GOT3 (cell line): ENCODE measurements at places on chromosomes 13 and 19.
A peak's percentile ranks its signal among the peaks of the same experiment; 100 is the strongest.

GRCh38 chr19:17604372-17605025 is 49.0 kb downstream of the COLGALT1 start:
- DNase-seq = no peak

- DNase-seq = no peak
These were observed 574 bp downstream of the CYP2S1 start for GRCh38 chr19:41193430-41194156.

DNA sequence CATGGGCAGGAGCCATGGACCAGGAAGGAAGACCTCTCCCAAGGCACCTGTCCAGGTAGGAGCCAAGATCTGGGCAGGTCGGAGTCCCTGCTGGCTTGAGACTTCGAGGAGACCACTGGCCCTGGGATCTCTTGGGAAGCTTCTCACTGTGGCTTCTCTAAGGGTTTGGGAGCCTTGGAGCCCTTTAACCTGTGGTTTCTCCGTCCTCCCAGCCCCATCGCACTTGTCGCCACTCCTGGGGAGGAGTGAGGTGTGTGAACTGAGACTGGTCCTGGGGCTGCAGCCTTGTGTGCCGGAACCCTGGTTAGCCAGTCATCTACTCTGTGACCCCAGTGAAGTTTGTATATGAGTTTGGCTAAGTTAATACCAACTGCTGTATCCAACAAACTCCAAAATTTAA is 8.2 kb downstream of the ZNF805 start:
- no peak for DNase-seq

- DNase-seq = no peak
These were observed 1060.5 kb downstream of the DIAPH3 start for GRCh38 chr13:59103004-59103768.

- DNase-seq = no peak
These were observed 87.1 kb downstream of the TEX29 start for GRCh38 chr13:111407381-111408131.

DNA sequence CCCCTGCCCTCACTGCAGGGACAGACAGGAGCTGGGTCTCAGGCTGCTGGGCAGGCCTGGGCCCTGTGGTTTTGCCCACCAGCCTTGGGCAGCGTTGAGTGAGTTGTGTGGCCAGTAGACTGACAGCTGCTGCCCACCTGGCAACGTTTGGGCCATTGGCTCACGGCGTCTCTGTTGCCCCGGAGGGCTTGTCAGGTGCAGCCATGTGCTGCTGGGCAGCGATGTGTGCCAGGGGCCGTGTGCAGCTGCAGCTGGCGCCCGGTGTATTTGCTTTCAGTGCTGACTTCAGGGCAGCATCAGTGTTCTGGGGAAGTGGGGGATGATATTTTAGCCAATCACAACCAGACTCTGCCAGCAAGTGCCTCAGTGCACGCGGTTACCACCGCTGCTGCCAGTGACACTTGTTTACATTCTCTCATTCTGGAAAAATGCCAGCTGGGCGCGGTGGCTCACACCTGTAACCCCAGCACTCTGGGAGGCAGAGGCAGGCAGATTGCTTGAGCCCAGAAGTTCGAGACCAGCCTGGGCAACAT is 10.6 kb downstream of the FZR1 start:
- no peak for DNase-seq

DNA sequence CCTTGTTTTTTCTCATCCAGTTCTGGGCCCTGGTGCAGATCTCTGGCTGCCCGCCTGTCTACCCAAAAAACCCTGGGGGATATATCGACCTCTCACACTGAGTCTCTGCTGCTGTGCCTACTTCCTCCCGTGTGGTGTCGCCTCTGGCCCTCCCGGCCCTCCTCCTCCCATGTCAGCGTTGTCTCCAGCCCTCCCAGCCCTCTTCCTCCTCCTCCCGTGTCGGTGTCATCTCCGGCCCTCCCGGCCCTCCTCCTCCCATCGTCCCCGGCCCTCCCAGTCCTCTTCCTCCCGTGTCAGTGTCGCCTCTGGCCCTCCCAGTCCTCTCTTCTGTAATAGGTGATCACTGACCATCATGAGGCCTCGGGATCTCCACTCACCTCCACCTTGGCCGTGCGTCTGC is 81.8 kb downstream of the GPR12 start:
- no peak for DNase-seq

GRCh38 chr13:92221916-92222315 is 823.5 kb downstream of the GPC5 start:
- DNase-seq = no peak

- no peak for DNase-seq
These were observed 164.5 kb downstream of the URI1 start for GRCh38 chr19:30106417-30107095.

- DNase-seq = no peak
These were observed 175.3 kb downstream of the ZIC5 start for GRCh38 chr13:99796175-99796819.

DNA sequence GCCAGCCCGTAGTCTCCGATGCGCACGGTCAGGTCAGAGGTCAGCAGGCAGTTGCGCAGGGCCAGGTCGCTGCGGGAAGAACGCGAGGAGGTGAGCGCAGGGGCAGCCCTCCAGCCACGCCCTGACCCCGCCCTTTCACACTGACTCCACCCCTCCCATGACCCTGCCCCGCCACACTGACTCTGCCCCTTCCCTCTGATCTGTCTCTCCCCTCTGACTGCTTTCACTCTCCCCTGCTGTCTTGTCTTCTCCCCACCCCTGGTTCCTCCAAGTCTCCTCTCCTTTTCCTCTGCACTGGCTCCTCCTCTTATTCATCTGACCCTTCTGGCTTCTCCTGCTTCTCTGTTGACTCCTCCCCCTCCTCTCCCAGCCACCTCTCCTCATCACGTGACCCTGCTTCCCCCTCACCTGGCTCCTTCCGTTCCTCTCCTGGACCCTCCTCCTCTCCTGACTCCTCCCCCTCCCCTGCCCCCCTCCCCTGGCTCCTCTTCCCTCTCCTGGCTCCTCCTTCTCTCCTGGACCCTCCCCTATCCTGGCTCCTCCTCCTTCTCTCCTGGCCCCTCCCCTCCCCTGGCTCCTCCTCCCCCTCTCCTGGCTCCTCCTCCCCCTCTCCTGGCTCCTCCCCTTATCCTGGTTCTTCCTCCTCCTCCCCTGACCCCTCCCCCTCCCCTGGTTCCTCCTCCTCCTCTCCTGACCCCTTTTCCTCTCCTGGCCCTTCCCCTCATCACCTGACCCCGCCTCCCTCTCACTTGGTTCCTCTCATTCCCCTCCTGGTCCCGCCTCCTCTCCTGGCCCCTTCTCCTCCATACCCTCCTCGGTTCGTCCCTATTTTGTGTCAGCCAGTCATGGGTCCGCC is 9.9 kb downstream of the LMTK3 start:
- DNase-seq = no peak

GRCh38 chr13:113292021-113292862 is 4.8 kb upstream of the LAMP1 start:
- DNase-seq = no peak

- no peak for DNase-seq
These were observed 11.5 kb downstream of the S1PR2 start for GRCh38 chr19:10219678-10220077.

DNA sequence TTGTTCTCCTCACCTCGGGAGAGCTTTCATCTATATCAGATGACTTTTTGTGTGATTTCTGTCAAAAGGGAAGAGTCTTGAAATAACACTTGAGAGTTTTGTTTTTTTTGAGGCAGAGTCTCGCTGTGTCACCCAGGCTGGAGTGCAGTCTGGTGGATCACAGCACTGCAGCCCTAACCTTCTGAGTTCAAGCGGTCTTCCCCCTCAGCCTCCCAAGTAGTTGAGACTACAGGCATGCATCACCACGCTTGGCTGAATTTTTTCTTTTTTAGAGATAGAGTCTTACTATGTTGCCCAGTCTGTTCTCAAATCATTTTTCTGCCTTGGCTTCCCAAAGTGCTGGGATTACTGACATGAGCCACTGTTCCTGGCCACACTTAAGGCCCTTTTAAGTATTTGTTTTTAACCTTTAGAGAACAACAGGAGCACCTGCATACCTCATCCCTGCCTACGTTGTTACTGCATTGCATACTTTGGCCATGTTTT is 11.4 kb downstream of the NDFIP2 start:
- DNase-seq = no peak

GRCh38 chr13:105497597-105497996 is 1037.9 kb downstream of the EFNB2 start:
- no peak for DNase-seq

- no peak for DNase-seq
These were observed 80.0 kb downstream of the KDM4B start for GRCh38 chr19:5048727-5049553.

DNA sequence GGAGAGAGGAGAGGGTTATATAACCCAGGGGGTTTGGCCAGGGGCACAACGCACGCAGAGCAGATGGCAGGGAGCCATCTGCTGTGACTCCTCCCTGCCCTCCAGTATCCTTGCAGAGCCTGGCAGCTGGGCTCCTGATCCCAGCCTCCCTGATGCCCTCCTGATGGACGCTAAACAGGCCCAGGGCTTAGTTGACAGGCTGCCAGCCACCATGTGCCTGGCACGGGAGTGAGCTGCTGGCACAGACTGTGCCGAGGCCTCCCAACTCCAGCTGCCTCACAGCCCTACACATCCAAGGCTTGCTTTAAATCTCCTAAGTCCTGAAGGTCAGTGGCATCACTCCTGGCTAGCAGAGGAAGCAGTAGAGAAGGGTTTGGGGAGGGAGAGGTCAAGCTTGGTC is 16.7 kb downstream of the SYDE1 start:
- DNase-seq = no peak

DNA sequence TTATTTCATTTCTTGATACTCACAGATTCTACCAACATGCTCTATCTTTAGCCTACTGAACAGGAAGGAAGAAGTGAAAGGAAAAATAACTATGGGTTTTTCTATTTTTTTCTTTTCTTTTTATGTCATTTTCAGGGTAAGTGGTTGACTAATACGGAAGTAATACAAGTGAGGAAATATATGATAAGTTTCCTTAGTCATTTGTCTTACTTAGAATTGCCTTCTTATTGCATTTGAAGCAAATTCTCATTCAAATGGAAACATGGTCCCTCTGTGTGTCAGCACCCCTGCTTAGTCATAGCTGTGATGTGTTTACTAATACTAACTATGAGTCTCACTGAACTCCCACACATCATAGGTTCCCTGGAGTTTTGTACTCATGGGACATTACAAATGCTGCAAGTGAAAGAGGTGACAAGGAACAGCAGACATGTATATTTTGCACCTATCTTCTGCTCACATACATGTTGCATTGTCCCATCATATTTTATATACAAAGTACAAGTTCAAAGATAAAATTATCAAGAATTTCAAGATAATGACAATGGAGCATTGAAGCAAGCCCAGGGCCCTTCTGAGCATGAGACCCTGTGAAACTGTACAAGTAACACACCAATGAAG is 60.1 kb downstream of the DCT start:
- DNase-seq = peak; percentile 85

- no peak for DNase-seq
These were observed at the start of gene NRTN for GRCh38 chr19:5804516-5805461. NRTN (plus strand) TSS chr19:5805067; CDS start chr19:5824166, 19,099 bp downstream.

DNA sequence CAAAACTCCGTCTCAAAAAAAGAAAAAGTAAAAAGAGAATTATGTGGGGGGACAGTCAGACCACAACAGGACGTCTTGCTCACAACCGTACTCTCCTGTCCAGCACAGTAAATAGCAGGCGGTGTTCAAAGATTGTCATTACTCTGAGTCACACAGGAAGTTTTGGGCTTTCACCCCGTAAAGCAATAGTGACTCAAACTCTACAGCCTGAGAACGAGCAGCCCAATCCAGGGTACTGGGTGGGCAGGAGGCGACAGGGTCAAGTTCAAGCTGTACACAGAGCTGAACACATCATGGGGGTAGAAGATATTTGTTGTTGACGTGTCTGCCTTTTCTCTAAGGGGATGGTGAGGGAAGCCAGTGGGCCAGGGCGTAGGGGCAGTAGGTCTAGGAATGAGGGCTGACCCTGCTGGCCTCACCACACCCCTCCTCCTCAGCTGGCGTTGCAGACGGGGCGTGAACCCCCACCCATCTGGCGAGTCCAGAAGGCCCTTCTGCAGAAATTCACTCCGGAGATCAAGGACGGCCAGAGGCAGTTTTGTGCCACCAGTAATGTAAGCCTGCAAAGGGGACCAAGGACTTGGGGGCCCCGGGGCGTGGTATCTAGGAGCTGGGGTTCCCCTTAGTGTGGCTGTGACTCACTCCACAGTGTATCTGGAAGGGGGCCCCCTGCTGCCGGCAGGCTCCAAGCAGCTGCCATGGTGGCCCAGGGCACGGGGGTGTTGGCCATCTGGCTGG is 23.3 kb downstream of the PRR12 start:
- DNase-seq = no peak

DNA sequence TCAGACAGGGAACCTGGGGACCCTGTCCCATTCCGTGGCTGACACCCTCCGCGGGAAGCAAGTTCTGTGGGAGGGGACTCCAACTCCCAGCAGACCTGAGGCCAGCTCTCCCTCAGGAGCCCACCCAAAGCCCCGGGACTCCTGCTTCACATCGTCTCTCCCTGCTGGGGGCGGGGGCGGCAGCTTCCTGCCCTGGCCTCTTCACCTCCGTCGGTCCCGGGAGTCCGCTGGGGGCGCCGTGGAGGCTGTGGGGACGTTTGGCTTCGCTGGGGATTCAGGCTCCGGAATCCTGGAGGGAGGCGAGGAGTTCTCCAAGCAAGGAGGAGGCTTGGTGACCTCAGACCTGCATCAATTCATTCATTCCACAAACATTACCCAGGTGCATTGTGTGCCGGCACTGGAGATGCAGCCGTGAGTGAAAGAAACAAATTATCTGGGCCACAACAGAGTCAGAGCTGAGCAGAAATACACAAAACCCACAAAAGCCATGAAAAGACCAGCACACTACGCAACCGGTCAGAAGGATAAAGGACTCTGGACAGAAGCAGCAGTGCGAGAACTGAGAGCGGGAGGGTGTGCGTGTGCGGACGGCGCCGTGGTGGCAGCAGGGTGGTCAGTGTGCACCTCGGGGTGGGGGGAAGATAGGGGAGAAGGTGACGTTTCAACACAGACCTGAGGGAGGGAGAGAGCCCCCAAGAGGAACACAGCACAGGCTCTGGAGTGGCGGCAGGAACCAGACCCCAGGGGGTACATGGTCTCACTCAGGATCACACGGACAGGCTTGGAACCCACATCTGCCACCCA is 19.0 kb downstream of the EPS8L1 start:
- no peak for DNase-seq

DNA sequence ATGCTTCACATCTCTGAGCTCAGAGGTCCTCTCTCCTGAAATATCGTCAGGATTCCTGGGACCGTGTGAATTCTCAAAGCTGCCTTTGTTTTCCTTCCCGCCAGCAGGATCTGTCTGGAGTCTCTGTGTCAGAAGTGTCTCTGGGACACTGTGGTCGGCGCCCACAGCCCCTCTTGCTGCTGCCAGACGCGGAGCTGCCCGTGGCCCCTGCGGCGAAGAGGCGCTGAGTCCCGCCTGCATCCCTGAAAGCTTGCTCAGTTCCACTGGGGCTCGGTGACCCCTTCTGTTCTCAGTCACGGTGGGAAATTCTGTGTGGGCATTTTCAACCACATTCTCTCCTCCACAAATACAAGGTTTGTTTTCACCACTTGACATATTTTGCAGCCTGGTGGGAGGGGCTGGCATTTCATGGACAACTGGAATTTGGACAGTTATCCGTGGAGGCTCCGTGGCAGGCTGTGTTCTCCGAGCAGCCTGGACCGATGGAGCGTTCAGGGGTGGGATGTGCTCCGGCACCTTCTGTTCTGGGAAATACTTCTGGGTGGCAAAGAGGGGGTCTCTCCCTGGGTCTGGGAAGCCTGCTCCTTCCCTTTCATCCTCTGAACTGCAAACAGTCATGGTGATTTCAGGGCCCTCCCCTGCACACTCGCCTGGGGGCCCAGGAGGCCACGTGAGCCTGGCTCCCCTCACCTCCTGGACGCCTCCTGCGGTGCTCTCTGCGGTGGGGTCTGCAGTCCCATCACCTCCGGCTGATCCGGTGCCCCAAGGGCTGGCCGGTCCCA is 42.6 kb upstream of the GRTP1 start:
- no peak for DNase-seq
